ENCODE measurements at places on chromosomes 16 and 17.

DNA sequence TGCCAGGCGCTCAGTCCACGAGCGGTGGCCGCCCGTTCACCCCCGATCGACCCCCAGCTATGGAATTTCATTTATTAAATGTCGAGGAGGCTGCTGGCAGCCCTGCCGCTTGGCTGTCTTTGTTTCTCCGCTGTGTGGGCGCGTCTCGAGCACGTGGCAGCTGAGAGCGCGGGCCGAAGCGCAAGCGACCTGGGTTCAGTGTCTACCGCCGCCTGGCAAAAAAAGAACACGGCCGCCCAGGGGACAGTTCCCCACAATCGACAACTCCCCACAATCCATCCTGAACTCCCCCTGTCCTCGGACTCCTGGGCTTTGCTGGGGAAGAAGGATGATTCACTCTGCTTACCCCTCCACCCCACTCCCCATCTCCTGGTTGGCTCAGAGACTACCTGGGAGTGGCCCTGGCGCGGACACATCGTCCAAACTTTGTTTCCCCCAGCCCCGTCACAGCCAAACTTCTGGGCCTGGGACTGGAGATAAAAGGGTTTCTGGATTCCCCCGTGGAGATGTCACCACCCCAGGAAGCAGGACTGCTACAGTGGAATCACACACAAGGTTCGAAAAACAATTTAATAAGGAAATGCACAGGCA lies 1.7 kb upstream of the ANKRD13B start:
- no peak for DNase-seq

- no peak for DNase-seq
Measured at GRCh38 chr16:1745900-1746692, 25.2 kb downstream of the NME3 start.

DNA sequence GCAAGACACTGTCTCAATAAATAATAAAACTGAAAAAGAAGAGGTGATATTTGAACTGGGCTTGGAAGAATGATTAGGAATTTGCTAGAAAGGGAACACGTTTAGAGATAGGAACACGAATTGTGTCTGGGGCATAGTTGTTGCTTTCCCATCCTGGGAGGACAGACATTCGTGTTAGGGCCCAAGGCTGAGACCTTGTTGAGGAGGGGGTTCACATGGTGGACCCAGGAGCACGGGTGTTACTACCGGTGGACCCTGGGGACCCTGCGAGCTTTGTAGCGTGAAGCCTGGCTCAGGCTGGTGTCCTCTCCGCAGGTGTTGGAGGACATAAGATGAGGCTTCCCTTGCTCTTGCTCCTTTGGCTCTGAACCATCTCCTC lies 1.2 kb downstream of the ACSF3 start:
- DNase-seq: no peak

GRCh38 chr16:65861131-65861731 lies 505.3 kb upstream of the CDH5 start:
- DNase-seq: no peak

- DNase-seq: no peak
Measured at GRCh38 chr16:87416826-87417527, 24.8 kb downstream of the MAP1LC3B start.

DNA sequence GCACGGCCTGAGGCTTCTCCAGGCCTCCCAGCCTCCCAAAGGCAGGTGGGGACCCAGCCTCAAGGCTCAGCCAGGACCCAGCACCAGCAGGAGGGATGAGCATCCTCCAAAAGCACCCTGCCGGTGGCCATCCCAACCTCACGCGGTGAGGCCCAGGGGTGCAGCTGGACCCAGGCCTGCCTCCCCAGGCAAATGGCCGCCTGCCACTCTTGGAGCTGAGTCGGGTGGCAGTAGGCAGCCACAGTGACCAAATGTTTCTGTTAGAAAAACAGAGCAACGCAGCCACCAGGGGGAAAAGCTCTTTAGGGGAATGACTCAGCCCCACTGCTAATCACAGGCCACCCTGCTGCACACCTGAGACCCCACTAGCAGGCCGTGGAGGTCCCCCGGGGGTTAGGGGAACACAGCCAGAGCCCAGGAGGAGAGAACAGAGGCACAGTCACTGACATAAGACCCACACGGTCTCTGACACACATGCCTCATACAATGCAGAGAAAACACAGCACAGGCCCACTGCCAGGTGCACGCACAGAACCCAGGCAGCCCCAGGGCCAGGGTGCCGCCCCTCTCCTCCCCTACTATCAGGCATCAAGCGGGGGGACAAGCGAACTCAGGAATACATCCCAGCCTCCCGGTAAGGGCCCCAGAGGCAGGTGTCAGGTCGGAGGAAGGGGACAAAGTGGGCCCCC lies 12.4 kb downstream of the BCAR1 start:
- DNase-seq: no peak

DNA sequence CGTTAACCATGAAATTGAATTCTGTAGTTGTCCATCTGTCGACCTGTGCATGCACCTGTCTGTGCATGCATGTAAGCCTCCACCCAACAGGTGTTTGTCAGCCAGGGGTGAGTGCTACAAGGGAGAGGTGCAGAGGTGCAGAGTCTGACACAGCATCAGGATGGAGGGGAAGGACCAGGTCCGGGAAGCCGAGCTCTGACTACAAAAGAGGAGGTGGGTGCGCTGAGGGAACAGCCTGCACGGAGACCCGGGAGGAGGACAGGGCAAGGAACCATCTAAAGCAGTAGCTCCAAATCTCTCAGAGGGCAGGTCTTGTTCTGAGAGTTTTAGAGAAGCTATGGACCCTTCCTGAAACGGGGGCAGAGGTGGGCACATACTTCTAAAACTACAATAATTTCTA lies 54.1 kb downstream of the B9D1 start:
- no peak for DNase-seq

GRCh38 chr17:77435272-77436057 lies 294.7 kb downstream of the SEC14L1 start:
- DNase-seq: no peak

DNA sequence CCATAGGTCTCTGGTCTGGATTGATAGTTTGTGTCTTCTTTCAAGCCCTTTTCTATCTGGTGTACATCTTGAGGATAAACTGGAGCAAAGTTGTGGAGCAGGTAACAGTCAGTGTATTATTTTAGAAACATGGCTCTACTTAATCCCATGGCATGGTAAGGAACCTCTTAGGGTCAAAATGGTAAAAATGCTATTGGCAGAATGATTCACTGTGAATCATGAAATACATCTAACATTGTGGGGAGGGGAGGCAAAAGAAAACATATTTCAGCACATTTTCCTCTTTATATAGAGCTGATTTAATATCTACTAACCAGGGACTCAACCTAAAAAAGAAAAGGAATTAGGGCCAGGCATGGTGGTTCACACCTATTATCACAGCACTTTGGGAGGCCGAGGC lies 17.9 kb upstream of the ALDH3A2 start:
- DNase-seq: no peak

GRCh38 chr16:12613131-12613991 lies 190.3 kb downstream of the CPPED1 start:
- no peak for DNase-seq

DNA sequence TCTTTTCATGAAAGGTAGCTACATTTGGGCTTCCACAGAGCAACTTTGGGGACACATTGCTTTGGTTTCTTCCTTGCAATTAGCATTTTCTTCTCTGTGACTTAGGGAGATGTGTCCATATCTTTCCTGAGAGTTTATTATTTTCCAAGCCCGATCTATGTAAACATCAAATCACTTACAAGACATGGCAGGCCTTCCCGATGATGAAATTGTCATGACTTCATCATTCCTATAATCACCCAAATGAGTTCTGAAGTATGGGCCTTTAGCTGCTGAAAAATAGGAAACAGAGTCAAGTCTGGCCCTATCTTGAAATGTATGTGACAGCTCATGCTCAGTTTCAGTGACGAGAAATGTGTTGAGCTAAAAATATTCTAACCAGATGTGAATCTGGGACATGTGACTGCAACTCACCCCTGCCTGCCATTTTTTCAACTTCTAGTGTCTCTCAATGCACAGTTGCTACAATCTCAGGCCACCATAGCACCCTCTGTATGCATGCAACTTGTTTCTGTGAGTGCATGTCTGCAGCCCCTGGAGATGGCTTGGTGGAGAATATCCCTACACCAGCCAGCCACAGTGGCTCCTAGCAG lies 199.6 kb upstream of the MAF start:
- no peak for DNase-seq

DNA sequence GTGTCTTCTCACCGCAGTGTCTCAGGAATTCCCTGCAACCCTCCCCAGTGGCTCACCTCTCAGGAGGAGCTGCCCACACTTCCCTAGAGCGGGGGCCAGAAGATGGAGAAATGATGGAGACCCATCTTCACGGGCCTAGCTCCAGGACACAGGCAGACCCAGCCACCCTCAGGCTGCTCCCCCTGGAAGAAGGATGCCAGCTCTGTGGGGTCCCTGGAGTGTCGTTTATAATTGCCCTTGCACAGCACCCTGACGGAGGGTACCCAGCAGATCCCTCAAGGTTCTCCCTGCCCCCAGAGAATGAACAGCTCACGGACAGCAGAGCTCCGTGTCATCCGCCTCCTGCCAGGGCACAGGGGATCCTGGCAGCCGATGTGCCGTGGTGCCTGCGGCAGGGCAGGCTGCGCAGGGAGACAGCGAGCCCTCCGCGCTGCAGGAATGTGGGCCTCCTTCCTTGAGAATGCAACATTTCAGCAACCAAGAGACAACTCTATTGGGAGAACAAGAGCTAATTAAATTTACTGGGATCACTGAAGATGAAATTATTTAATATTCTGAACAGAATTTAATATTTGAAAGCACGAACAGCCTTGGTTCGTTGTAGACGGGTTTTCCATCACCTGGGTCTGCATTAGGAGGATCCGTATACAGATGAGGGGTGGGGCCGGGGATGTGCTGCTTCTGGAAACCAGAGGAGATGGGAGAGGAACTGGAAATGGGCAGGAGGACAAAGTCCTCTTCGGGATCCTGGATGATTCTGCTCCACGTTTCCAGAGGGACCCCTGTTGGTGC lies 21.0 kb upstream of the RBFOX3 start:
- DNase-seq: no peak

DNA sequence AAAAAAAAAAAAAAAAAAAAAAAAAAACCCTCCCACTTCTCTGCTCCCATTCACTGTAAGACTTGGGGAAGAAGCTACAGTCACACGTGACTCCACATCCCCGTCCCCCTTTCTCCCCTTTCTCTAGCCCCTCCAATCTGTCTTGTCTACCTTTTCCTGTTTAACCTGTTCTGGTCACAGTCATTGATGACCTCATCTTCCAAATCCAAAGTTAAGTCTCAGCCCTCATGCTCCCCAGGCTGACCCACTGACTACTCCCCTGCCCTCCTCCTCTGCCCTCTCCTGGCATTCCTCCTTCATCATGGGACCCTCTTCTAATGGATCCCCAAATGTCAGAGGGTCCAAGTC lies 1.6 kb upstream of the CDH5 start:
- DNase-seq: no peak

GRCh38 chr17:63311416-63311937 lies 134.6 kb downstream of the CYB561 start:
- no peak for DNase-seq

- DNase-seq: no peak
Measured at GRCh38 chr17:28112181-28112580, 69.7 kb downstream of the NLK start.

- DNase-seq: no peak
Measured at GRCh38 chr17:20924306-20924705, 118.5 kb downstream of the USP22 start.

DNA sequence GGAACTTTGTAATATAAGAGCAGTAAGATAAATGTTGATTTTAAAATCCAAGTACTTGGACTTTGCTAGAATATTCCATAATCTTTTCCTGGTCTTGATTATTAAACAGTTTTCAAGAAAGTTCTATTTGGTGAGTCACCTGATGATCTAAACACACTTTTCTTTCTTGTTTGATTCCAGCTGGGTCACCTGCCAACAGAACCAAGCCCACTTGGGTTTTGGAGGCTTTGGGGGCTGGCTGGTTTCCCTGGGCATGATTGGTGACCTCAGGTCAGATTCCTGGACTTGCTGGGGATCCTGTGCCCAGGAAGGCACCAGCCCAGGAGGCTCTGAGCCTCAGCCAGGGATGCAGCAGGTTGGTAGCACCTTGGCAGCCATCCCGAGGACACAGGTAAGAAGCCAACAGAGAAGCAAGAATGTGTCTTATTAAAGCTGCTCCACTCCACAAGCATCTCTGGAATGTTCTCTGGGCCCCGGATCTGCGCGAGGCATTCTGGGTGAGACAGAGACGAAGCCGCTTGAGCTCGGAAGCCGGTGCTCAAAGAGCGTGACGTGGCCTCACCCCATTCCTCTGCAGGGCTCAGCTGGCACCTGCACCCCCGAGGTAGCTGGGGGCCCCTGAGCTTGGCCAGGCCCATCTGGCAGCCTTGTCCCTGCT lies 3.1 kb upstream of the TEX19 start:
- no peak for DNase-seq

GRCh38 chr16:76970087-76970744 lies 220.8 kb upstream of the MON1B start:
- no peak for DNase-seq

- DNase-seq: no peak
Measured at GRCh38 chr17:49676276-49676868, 1.5 kb downstream of the SPOP start.

- no peak for DNase-seq
Measured at GRCh38 chr16:56812884-56813283, 52.1 kb upstream of the SLC12A3 start.

DNA sequence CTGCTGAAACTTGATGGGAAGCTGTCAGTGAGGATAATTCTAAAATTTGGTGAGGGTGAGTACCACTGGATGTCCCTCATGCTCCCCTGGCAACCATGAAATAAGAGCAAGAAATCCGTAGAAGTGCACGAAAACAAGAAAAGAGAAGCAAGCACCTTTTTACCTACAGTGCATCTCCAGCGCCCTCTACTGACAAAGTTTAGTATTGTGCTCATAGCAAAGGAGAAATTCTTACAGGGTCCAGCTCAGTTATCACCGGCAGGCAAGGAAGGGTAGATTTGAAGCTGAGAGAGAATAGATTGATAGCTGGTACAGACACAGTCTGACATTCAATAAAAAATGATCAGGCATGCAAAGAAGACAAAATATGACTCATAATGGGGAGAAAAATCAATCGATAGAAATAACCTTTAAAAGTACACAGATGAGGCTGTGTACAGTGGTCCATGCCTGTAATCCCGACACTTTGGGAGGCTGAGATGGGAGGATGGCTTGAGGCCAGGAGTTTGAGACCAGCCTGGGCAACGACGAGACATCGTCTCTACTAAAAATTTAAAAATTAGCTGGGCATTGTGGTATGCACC lies 28.3 kb upstream of the TEX2 start:
- no peak for DNase-seq

GRCh38 chr17:75498726-75499213 lies 16.6 kb downstream of the CASKIN2 start:
- DNase-seq: no peak

GRCh38 chr16:24291932-24292331 lies 35.8 kb downstream of the CACNG3 start:
- no peak for DNase-seq

- no peak for DNase-seq
Measured at GRCh38 chr16:89084411-89084810, 9.2 kb upstream of the ACSF3 start.

- no peak for DNase-seq
Measured at GRCh38 chr16:72240466-72240865, 68.5 kb upstream of the PMFBP1 start.

- no peak for DNase-seq
Measured at GRCh38 chr17:64128787-64129514, 993 bp downstream of the ERN1 start.

- no peak for DNase-seq
Measured at GRCh38 chr16:29962344-29962994, 590 bp downstream of the TMEM219 start.
